Ovary (tissue), 10 donors: ENCODE measurements at places on chromosomes 1 and 21. TPM values are rescaled to one million over a fixed set of nuclear protein-coding genes. Genes with fewer than 3 reads are reported as not detected.
A peak's percentile ranks its signal among the peaks of the same experiment; 100 is the strongest.

DNA sequence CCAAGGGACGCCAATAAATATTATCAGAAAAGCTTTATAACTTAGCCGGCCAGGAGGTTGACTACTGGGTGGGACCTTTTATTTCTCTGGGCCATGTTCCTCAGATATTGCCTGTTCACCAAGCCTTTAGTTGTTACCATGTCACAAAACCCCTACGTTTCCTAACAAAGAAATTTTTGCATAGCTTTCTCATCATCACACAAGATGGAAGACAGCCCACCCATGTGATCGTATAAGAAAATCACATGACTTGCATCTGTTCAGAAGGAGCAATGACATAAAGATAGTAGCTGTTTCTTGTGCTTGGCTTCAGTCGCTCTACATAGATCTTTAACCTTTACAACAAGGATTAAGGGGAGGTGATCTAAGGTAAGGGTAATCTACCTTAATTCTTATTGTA is 88.9 kb upstream of the NGF start:
- no peaks in the 10 kb centered on the region for H3K36me3 ChIP-seq
- H3K27me3 ChIP-seq, result no peaks in the 10 kb centered on the region
- H3K4me1 ChIP-seq, result peaks cover 2% of the 10 kb centered on the region
- no peak for DNase-seq
- H3K4me3 ChIP-seq, result no peak overlapping the region

The ESPN gene
- total RNA-seq, result 46.2 TPM

- no peak overlapping the region for H3K4me3 ChIP-seq
- no peak for DNase-seq
- H3K27ac ChIP-seq, result no peak overlapping the region
- no peaks in the 10 kb centered on the region for H3K4me1 ChIP-seq
- no peaks in the 10 kb centered on the region for H3K36me3 ChIP-seq
These were observed 57.7 kb downstream of the VWA5B1 start for GRCh38 chr1:20348326-20348915.

DNA sequence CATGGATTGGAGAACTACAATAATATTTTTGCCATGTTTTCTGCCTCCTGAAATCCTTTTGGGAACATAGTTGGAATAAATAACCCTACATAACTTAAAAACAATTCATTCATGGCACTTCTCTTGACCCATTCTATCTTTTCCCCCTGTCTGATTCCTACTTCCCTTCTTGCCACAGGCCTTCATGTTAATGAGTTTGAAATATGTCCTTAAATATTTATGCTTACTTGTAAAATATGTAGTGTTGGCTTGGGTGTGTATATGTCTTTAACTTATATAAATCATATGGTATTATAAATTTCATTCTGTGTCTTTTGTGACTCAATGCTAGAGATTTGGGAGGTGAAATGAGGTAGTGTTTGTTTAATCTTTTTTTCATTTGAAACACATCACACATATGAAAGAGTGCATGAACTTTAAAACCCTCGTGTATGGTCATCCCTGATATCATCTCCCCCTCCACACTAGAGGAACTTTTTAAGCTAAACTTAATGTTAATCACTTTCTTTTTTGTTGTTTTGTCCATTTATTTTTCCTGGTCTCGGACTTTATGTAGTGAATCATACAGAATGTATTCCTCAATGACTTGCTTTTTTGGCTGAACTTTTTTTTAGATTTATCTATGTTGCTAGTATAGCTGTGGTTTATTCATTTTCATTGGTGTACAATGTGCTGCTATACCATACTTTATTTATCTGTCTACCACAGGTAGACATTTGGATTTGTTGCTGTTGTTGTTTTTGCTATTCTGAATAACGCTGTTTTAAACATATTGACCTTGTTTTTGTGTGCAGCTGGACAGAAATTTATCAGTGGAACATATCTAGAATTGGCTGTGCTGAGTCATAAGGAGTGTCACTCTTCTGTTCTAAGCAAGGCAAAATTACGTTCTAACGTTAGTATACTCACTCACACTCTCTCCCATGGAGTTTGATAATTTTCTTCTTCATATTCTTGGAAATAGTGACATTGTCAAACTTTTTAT is 441.6 kb downstream of the PLPP3 start:
- H3K27me3 ChIP-seq, result no peaks in the 10 kb centered on the region
- H3K36me3 ChIP-seq, result no peaks in the 10 kb centered on the region
- DNase-seq, result no peak
- no peaks in the 10 kb centered on the region for H3K4me1 ChIP-seq

- no peak overlapping the region for H3K27ac ChIP-seq
- H3K4me1 ChIP-seq, result no peaks in the 10 kb centered on the region
- H3K27me3 ChIP-seq, result no peaks in the 10 kb centered on the region
- no peak for DNase-seq
These were observed 16.3 kb downstream of the SEC16B start for GRCh38 chr1:177953549-177953948.

DNA sequence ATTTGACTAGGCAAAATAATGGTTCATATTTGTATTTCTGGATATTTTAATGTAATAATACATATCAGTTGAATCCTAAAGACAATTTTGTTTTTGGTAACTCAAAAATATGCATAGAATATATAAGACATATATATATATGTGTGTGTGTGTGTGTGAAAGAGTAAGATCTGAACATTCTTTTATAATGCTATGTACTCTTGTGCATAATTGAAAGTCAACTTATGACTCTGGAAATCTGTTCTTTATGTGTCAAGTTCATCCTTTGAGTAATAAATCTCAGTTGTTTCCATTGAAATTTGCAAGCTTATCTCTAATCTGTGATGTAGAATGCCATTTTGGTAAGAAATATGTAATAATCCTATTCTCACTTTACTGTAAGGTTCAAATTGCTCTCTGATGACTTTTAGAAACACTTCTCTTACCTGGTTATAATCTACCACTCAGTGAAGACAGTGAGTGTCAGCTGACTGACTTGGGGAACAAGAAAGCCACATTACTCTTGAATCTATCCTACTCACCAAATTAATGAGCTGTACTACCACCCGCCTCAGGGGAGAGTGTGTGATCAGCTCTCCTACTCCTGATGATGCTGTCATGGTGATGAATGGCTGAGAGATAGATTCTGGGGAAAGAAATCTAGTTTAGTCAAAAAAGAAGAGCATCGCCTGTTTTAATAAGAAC is 15.0 kb upstream of the NEK7 start:
- no peak for DNase-seq
- no peaks in the 10 kb centered on the region for H3K4me1 ChIP-seq
- no peak overlapping the region for H3K4me3 ChIP-seq
- H3K27ac ChIP-seq, result no peak overlapping the region

- H3K4me1 ChIP-seq, result no peaks in the 10 kb centered on the region
- H3K27ac ChIP-seq, result no peak overlapping the region
- no peak for DNase-seq
These were observed 89.3 kb upstream of the EDEM3 start for GRCh38 chr1:184843732-184844495.

GRCh38 chr1:10860218-10860617 is 63.8 kb upstream of the CASZ1 start:
- H3K36me3 ChIP-seq, result no peaks in the 10 kb centered on the region
- no peak overlapping the region for H3K4me3 ChIP-seq
- H3K27me3 ChIP-seq, result no peaks in the 10 kb centered on the region
- H3K27ac ChIP-seq, result no peak overlapping the region
- DNase-seq, result no peak
- H3K4me1 ChIP-seq, result peaks cover 1% of the 10 kb centered on the region

GRCh38 chr1:193569096-193569982 is 382.9 kb upstream of the B3GALT2 start:
- DNase-seq, result no peak
- H3K36me3 ChIP-seq, result no peaks in the 10 kb centered on the region
- no peaks in the 10 kb centered on the region for H3K27me3 ChIP-seq
- no peak overlapping the region for H3K27ac ChIP-seq
- H3K4me3 ChIP-seq, result no peak overlapping the region
- H3K4me1 ChIP-seq, result no peaks in the 10 kb centered on the region

GRCh38 chr21:41387824-41388223 is 26.0 kb downstream of the MX2 start:
- H3K27ac ChIP-seq, result no peak overlapping the region
- no peak overlapping the region for H3K4me3 ChIP-seq
- no peaks in the 10 kb centered on the region for H3K4me1 ChIP-seq
- no peaks in the 10 kb centered on the region for H3K27me3 ChIP-seq
- no peak for DNase-seq

GRCh38 chr1:47678464-47678980 is 240.7 kb downstream of the FOXD2 start:
- H3K4me1 ChIP-seq, result no peaks in the 10 kb centered on the region
- H3K4me3 ChIP-seq, result no peak overlapping the region
- H3K36me3 ChIP-seq, result no peaks in the 10 kb centered on the region
- DNase-seq, result no peak
- no peaks in the 10 kb centered on the region for H3K27me3 ChIP-seq
- H3K27ac ChIP-seq, result no peak overlapping the region

The MCOLN2 gene
- 1.1 TPM for total RNA-seq

The SLC30A2 gene
- 0.23 TPM for total RNA-seq

DNA sequence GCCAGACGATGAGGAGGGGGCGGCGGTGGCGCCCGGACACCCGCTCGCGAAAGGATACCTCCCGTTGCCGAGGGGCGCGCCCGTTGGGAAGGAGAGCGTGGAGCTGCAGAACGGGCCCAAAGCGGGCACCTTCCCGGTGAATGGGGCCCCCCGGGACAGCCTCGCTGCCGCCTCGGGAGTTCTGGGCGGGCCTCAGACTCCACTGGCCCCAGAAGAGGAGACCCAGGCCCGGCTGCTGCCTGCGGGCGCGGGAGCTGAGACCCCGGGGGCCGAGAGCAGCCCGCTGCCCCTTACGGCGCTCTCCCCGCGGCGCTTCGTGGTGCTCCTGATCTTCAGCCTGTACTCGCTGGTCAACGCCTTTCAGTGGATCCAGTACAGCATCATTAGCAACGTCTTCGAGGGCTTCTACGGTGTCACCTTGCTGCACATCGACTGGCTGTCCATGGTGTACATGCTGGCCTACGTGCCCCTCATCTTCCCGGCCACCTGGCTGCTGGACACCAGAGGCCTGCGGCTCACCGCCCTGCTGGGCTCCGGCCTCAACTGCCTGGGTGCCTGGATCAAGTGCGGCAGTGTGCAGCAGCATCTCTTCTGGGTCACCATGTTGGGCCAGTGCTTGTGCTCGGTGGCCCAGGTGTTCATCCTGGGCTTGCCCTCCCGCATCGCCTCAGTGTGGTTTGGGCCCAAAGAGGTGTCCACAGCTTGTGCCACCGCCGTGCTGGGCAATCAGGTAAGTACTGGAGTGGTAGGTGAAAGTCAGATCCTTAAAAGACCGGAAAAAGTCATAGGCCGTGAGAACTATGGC is 588 bp downstream of the FLVCR1 start:
- H3K4me1 ChIP-seq, result peaks cover 7% of the 10 kb centered on the region
- peak overlapping the region; percentile 87 for H3K27ac ChIP-seq
- H3K36me3 ChIP-seq, result no peaks in the 10 kb centered on the region
- no peaks in the 10 kb centered on the region for H3K27me3 ChIP-seq
- no peak for DNase-seq

DNA sequence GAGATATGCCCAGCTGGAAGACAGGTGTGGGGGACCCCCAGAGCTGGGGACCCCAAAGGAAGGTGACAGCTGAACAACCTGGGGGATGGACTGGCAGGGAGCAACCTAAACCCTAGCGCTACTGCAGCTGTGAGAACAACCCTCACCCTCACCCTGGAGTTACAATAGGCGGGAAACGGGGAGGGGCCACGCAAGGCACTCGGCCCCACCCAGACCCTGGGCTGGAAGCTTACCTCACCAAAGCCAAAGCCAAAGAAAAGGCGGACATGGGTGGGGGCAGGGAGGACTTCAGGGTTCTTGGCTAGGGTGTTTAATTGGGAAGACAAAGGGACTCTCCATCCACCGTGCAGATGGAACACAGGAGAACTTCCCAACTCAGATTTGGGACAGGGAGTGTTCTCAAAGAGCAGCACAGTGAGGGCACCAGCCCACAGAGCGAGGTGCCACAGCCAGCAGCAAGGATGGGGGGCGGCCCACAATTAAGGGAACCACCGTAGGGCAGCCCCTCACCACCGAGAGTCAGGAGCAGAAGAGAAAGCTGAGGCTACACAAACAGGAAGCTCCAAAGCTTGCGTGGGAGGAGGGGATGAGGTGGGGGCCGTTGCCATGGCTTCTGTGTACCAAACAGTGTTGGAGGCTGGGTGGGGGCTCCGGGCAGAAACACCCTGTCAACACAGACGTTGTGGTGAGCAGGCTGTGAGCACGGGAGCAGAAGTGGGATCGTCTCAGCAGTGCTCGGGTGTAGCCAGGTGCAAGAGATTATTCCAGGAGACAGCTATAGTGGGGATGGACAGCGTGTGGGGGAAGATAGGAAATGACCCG is 1.9 kb downstream of the TAGLN2 start:
- H3K4me1 ChIP-seq, result peaks cover 20% of the 10 kb centered on the region
- no peaks in the 10 kb centered on the region for H3K36me3 ChIP-seq
- DNase-seq, result peak; percentile 80
- peak overlapping the region; percentile 91 for H3K4me3 ChIP-seq

The OLFM3 gene
- not detected for total RNA-seq

- no peak for DNase-seq
- peaks cover 3% of the 10 kb centered on the region for H3K4me1 ChIP-seq
- H3K27me3 ChIP-seq, result no peaks in the 10 kb centered on the region
- H3K4me3 ChIP-seq, result no peak overlapping the region
- H3K36me3 ChIP-seq, result no peaks in the 10 kb centered on the region
- H3K27ac ChIP-seq, result no peak overlapping the region
These were observed 14.6 kb downstream of the ZFYVE9 start for GRCh38 chr1:52156460-52156859.

DNA sequence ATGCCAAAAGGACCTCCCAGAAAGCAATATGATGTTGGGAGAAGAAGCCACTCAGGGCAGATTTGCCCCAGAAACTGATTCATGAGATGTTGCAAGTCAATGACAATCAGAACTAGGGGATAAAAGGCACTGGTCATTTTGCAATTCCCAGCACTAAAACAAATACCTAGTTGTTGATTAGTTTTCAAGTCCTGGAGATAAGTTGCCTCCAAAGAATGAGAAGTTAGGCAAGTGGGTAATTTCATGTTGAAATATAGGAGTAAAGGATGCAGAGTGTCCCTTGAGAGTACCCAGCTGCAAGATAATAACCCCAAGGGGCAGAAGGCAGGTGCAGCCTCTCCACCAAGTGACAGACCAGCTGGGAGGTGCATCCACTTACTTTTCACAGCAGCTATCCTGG is 363.6 kb downstream of the PBX1 start:
- no peaks in the 10 kb centered on the region for H3K27me3 ChIP-seq
- peaks cover 1% of the 10 kb centered on the region for H3K4me1 ChIP-seq
- no peak for DNase-seq
- no peaks in the 10 kb centered on the region for H3K36me3 ChIP-seq
- H3K27ac ChIP-seq, result no peak overlapping the region
- H3K4me3 ChIP-seq, result no peak overlapping the region

- no peak for DNase-seq
- no peak overlapping the region for H3K27ac ChIP-seq
- H3K36me3 ChIP-seq, result no peaks in the 10 kb centered on the region
- no peaks in the 10 kb centered on the region for H3K27me3 ChIP-seq
- H3K4me3 ChIP-seq, result no peak overlapping the region
These were observed 467.3 kb downstream of the CAMTA1 start for GRCh38 chr1:7252411-7253117.
